Uterus (tissue), 4 donors: ENCODE measurements at places on chromosomes 4 and X.

GRCh38 chr4:180923486-180923885, 1319.7 kb upstream of the TENM3 start:
- H3K36me3 ChIP-seq, result no peaks in the 10 kb centered on the region
- no peak overlapping the region for H3K27ac ChIP-seq
- H3K27me3 ChIP-seq, result no peaks in the 10 kb centered on the region
- no peak overlapping the region for H3K4me3 ChIP-seq
- DNase-seq, result no peak

- no peaks in the 10 kb centered on the region for H3K27me3 ChIP-seq
- H3K4me3 ChIP-seq, result no peak overlapping the region
- no peak overlapping the region for H3K27ac ChIP-seq
- DNase-seq, result no peak
- no peaks in the 10 kb centered on the region for H3K36me3 ChIP-seq
Observed at GRCh38 chr4:126396121-126396520, 1081.4 kb downstream of the FAT4 start.

DNA sequence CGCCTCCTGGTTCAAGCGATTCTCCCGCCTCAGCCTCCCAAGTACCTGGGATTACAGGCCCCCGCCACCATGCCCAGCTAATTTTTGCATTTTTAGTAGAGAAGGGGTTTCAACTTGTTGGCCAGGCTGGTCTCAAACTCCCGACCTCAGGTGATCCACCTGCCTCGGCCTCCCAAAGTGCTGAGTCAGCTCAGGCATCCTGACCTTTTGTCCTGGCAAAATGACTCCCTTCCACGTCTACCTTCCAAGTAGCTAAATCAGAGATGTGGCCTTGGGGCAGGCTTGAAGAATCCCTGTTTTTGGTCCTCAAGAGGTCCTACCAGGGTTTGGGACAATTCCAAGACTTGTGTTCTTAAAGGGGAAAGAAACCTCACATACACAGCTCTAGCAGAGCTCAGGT, 12.8 kb downstream of the AFAP1 start:
- H3K27ac ChIP-seq, result no peak overlapping the region
- no peak overlapping the region for H3K4me3 ChIP-seq
- no peaks in the 10 kb centered on the region for H3K27me3 ChIP-seq
- H3K36me3 ChIP-seq, result no peaks in the 10 kb centered on the region

DNA sequence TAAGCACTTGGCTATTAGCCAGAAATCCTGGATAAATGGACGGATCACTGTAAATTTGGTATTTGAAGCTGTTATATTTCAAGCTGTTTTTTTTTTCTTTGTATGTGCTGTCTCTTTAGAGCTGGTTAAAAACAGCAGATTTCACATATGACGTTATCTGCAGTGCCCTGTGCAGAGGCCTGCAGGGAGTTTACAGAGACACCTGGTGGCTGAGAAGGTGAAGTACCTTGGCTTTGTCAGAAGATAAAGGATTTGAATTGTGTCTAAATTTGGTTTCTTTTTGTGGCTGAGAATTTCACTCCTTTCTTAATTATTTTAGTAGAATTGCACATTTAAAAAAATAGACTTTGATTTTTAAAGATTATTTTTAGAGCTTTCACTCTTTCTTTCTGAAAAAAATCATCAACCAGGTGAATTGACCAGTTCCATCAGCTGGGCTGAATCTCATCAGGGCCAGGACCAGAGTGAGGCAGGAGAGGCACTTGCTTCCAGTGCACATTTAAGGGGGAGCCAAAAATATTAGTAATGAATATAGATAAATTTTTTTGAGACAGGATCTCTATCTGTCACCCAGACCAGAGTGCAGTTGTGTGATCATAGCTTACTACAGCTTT, 9.6 kb upstream of the CHRNA9 start:
- DNase-seq, result no peak
- no peak overlapping the region for H3K4me3 ChIP-seq
- H3K36me3 ChIP-seq, result no peaks in the 10 kb centered on the region

DNA sequence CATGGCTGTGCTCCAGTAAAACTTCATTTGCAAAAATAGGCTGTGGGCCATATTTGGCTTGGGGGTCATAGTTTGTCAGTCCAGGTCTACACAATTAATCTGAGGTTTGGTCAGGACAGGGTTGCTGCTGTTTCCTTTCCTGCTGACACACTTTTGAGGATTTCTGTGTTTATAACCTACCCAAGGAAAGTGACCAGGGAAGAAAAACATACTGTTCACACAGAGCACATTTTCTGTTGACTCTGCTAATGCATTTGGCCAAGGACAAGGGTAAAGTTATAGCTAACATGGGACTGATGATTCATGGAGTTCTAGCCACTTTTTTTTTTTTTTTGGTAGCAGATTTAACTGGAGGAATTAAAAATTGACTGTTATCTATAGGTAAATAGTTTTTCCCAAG, 43.9 kb upstream of the GEMIN8 start:
- H3K4me1 ChIP-seq, result no peaks in the 10 kb centered on the region
- H3K4me3 ChIP-seq, result no peak overlapping the region
- H3K27me3 ChIP-seq, result no peaks in the 10 kb centered on the region
- DNase-seq, result no peak

- H3K27me3 ChIP-seq, result no peaks in the 10 kb centered on the region
- DNase-seq, result no peak
- no peak overlapping the region for H3K4me3 ChIP-seq
Observed at GRCh38 chr4:55793479-55793878, 26.1 kb upstream of the EXOC1L start.

DNA sequence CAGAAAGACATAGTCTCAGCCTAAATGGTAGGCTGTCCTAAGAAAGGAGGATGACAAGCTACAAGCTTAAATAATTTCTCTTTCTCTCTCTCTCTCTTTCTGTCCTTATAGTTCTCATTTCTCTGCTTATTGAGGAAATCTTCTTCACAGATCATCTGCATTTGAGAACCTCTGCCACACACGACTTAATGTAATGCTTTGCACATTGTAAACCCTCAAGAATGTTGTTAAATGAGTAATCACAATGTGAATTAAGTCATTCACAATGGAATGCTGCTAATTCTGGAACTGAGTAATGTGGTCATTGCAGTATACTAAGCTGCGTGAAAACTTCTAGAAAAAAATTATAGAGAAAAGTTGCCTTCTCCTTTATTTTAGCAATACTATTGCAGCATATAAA, 508.9 kb upstream of the FTHL17 start:
- no peaks in the 10 kb centered on the region for H3K36me3 ChIP-seq
- H3K27me3 ChIP-seq, result no peaks in the 10 kb centered on the region

GRCh38 chr4:133148690-133149363, at the start of gene PCDH10:
Gene PCDH10, plus strand, starts transcription at chr4:133149294. Its CDS starts 847 bp downstream, at chr4:133150141.
- H3K27me3 ChIP-seq, result no peaks in the 10 kb centered on the region
- peak within 1 kb of the TSS; percentile 43 for H3K4me3 ChIP-seq
- H3K36me3 ChIP-seq, result no peaks in the 10 kb centered on the region
- H3K27ac ChIP-seq, result no peak within 1 kb of the TSS
- peaks cover 19% of the 10 kb centered on the region for H3K4me1 ChIP-seq
- DNase-seq, result peak; percentile 91

- no peaks in the 10 kb centered on the region for H3K4me1 ChIP-seq
- no peak for DNase-seq
- H3K27me3 ChIP-seq, result no peaks in the 10 kb centered on the region
- no peak overlapping the region for H3K27ac ChIP-seq
- no peaks in the 10 kb centered on the region for H3K36me3 ChIP-seq
Observed at GRCh38 chr4:83335701-83336100, 1.1 kb upstream of the HPSE start.

DNA sequence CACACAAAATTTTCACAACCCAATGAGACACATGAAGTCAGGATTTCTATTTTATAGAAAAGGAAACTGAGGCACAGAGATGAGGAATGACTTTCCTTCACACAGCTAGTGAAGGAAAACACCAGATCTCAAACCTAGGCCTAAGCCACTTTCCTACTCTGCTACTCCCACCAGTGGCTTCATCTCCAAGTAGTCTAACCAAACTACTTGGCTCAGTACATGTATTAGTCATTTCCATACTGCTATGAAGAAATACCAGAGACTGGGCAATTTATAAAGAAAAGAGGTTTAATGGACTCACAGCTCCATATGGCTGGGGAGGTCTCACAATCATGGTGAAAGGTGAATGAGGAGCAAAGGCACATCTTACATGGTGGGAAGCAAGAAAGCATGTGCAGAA, 196.6 kb downstream of the EVC2 start:
- H3K27me3 ChIP-seq, result no peaks in the 10 kb centered on the region
- no peaks in the 10 kb centered on the region for H3K4me1 ChIP-seq
- H3K27ac ChIP-seq, result no peak overlapping the region
- no peak overlapping the region for H3K4me3 ChIP-seq
- no peak for DNase-seq

DNA sequence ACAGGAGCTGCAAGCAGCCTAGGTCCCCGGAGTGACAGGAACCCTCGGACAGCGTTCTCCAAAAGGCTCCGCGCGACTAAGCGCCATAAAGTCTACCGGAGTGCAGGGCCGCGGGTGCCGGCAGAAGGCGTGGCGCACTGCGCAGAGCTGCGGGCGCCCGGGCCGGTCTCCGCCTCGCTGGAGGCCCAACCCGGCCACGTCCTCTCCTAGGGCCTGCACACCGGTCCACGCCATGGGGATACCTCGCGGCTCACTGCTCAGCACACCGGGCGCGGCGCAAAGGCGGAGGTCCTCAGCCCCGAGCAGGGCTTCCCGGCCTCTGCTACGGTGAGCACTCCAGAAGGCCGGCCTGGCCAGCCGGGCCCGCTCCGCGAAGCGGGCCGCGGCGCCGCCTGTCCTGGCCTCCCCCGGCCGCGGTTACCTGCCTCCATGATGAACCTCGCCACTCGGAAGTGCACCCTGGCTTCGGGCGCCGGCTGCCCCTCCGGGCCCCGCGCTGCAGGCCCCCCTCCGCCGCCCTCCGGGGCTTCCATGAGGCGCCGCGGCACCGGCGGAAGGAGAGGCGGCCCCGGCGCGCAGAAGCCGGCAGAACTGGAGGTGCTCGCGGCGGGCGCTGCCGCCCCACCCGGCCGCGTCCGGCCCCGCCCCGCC, at the start of gene CCNQ:
Gene CCNQ (minus strand): TSS at position 599 of the 651 bp plus-strand sequence. CDS start 66 bp downstream, at position 533.
- peak within 1 kb of the TSS; percentile 80 for H3K27ac ChIP-seq
- no peaks in the 10 kb centered on the region for H3K4me1 ChIP-seq
- no peaks in the 10 kb centered on the region for H3K27me3 ChIP-seq
- no peak for DNase-seq
- H3K4me3 ChIP-seq, result peak within 1 kb of the TSS; percentile 61

DNA sequence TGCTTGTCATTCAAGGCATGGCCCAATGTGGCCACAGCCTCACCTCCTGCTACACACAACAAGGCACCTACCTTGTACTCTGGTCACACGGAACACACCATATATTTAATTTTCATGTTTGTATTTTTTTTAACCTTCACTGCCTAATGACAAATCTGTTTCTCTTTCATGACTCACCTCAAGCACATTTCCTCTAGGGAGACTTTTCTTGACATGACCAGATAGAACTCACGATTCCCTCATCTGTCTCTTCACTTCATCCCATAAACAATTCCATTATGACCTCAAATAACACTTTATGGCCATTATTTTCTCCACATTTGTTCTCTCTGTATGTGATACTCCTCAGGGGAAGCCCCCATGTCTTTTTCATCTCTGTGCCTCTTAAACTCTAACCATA, 11.1 kb downstream of the DRP2 start:
- H3K36me3 ChIP-seq, result no peaks in the 10 kb centered on the region
- H3K27ac ChIP-seq, result no peak overlapping the region
- no peaks in the 10 kb centered on the region for H3K27me3 ChIP-seq
- no peak for DNase-seq
- H3K4me3 ChIP-seq, result no peak overlapping the region

GRCh38 chr4:164888096-164888715, 11.2 kb downstream of the APELA start:
- no peak overlapping the region for H3K27ac ChIP-seq
- H3K36me3 ChIP-seq, result no peaks in the 10 kb centered on the region
- no peaks in the 10 kb centered on the region for H3K4me1 ChIP-seq
- no peaks in the 10 kb centered on the region for H3K27me3 ChIP-seq

DNA sequence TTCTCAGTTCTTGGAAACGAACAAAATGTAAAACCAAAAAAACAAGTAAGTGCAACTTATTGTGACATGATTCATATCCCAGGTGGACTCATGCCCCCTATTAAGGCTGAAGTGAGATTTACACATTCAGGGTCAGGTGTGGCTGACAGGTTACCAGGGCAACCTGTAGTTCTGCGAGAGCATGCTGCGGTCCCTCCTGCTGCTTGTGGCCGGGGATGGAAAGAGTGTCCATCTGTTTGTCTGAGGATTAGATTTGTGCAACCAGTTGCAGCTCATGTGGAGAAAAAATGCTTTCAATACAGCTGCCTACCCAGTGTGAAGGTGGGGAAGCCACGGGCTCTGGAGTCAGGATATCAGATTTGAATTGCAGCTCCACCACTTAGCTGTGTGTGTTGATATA, 78.8 kb downstream of the FAM184B start:
- DNase-seq, result no peak
- no peak overlapping the region for H3K27ac ChIP-seq
- H3K36me3 ChIP-seq, result no peaks in the 10 kb centered on the region

DNA sequence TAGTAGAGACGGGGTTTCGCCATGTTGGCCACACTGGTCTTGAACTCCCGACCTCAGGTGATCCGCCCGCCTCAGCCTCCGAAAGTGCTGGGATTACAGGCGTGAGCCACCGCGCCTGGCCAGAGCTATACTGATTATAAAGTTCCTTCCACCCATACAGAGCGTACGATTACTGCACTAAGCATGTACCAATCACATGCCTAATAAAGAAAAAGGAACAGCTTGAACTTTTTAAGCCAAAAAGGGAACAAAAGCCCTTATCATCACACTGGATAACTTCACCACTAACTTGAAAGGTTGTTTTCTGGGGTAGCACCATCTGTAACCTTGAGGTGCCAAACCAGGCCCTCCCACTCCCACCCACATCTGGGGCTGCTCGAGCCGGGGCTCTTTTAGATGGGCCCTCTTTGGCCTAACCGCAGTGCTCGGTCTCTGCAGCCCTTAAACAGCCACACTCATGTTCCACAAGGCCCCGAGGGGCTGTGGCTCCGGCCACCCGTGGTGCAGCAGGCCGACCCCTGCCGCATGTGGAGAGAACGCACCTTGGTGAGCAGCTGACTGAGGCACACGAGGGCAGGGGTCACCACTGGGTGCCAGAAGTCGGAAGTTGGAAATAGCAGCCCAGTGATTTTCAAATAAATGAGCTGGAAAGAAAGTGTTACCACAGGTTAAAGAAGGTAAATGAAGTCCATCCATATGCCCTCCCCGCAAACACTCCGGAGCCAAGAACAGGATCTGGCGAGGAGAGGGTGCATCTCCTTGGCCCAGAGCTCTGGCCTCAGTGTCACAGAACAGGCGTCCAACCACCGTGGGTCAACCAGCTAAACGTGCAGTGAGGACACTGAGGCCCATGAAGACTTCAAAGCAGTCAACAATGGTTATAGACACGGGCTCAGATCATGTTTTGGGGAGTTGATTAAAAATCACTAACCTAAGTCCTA, 18.4 kb downstream of the NOP14 start:
- H3K36me3 ChIP-seq, result no peaks in the 10 kb centered on the region
- no peaks in the 10 kb centered on the region for H3K4me1 ChIP-seq
- DNase-seq, result no peak

DNA sequence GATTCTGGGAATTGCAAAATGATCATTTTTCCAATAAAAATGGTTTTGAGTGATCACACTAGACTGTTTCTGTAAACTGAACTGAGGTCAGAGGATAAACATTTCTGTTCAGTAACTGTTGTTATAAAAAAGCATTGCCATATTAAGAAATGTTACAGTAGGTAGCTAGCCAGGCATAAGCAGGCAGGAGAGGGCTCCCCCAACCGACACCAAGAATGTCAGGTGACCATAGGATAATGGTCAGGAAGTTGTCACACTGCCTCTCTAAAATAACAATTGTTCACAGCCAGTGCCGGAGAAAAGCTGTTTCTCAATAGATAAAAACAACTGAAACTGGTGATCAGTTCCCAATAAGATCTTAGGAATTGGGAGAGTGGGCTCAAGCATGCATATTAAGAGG, 306.2 kb upstream of the SLIT2 start:
- no peak for DNase-seq
- no peaks in the 10 kb centered on the region for H3K36me3 ChIP-seq
- H3K27me3 ChIP-seq, result no peaks in the 10 kb centered on the region
- no peak overlapping the region for H3K4me3 ChIP-seq
